ENCODE measurements at places on chromosomes 16 and 17.

DNA sequence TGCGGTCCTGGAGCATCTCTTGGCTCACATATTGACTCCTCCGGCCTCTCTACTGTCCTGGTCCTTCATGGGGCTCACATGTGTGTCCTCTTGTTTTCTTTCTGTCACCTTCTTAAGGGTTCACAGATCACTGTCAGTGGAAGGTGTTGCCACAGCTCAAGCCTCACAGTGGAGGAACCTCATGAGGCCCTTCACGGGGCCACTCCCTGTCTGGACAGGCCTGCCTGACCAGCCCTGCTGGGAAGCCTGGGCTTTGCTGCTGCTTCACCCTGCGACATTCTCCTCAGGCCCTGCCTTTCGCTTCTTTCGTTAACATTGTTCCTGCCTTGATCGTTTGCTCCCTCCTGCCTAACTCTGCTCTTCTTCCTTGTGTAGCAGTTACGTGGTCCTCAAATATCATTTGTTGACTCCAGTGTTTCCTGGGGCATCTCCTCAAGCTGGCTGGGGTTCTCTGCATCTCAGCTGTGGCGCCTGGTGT lies 55.9 kb downstream of the WDR45B start:
- no peak for DNase-seq

DNA sequence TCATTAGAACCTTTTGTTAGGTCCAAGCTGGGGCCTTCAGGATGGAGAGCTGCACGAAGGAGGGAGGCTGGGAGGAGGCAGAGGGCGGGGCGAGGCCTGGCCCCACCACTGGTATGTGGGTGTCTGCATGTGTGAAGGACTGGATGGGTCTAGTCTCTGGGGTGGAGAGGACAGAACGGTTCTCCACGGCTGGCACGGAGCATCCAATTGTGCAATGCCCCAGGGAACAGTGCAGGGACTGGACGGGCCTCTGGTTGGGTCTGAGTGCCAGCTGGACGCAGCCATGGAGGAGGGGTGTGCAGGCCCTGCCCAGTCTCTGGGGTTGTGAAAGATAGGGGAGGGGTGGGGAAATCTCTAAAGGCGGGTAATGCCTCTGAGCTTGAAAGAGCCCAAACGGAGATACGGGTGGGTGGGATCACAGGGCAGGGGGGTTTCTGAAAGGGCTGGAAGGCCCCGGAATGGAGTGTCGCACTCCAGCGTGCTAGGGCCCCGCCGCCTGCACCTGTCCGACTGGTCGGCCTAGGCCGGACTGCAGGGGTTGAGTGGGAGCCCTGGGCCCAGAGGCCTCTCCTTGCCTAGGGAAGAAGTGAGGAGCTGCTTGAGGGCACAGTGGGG lies 1.6 kb downstream of the PPL start:
- DNase-seq, result no peak

DNA sequence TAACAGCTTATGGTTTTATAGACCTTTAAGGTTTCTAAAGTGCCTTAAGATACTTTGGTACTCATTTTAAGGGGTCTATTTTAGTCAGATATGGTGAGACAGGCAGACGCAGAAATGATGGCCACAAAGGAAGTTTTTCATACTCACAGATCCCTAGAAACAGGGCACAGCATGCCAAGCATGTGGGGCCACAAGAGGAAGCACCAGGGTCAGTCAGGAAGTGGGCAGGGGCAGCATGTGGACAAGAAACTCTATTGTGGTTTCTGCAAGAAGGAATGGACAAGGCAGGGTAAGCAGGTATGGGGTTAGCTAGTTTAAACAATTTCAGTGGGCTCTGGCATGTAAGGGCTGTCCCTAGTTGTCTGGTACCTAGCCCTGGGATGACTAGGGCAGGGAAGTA lies 8.5 kb downstream of the EFCAB3 start:
- DNase-seq, result no peak

- no peak for DNase-seq
Observed at GRCh38 chr17:59848778-59849177, 44.0 kb downstream of the TUBD1 start.

DNA sequence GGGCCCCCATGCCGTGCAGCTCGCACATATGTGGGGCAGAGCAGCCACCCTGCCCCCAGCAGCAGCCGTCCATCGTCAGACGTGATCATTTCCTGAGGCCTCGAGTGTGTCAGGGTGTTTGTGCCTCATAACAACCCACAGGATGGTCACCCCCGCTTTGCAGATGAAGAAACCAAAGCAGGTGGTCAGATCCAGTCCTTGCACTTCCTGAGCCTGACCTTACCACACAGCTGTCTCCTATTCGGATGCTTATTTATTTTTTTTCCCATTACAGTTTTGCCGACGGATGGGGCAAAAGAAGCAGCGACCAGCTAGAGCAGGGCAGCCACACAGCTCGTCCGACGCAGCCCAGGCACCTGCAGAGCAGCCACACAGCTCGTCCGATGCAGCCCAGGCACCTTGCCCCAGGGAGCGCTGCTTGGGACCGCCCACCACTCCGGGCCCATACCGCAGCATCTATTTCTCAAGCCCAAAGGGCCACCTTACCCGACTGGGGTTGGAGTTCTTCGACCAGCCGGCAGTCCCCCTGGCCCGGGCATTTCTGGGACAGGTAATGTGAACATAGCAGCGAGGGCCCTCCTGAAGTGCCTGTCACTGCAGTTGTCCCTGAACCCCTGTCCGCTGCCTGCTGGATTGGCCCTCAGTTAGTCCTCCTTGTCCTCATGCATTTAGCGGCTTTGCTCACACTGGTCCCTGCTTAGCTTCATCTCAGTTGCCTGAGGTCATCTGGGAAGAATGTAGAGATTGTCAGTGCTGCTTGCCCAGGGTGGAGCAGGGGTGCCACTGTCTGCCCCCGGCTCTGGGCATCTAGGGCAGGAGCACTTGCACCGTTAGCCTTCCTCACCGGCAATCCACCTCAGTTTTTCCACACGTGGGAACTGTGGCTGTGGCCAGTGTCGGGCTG lies 1.4 kb downstream of the MPG start:
- no peak for DNase-seq

DNA sequence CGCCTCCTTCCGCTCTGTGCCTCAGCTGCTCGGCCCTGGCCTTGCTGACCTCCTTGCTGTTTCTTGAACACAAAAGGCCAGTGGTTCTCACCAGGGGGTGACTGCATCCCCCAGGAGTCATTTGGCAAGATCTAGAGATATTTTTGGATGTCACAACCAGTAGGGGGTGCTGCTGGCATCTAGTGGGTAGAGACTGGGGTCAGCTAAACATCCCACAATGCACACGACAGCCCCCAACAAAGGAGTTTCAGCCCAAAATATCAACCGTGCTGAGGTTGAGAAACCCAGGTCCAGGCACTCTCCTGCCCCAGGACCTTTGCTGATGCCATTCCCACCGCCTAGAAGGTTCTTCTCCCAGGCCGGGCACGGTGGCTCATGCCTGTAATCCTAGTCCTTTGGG lies 39.7 kb downstream of the ABCC6 start:
- no peak for DNase-seq

- DNase-seq, result no peak
Observed at GRCh38 chr16:46701615-46702014, 12.2 kb downstream of the ORC6 start.

DNA sequence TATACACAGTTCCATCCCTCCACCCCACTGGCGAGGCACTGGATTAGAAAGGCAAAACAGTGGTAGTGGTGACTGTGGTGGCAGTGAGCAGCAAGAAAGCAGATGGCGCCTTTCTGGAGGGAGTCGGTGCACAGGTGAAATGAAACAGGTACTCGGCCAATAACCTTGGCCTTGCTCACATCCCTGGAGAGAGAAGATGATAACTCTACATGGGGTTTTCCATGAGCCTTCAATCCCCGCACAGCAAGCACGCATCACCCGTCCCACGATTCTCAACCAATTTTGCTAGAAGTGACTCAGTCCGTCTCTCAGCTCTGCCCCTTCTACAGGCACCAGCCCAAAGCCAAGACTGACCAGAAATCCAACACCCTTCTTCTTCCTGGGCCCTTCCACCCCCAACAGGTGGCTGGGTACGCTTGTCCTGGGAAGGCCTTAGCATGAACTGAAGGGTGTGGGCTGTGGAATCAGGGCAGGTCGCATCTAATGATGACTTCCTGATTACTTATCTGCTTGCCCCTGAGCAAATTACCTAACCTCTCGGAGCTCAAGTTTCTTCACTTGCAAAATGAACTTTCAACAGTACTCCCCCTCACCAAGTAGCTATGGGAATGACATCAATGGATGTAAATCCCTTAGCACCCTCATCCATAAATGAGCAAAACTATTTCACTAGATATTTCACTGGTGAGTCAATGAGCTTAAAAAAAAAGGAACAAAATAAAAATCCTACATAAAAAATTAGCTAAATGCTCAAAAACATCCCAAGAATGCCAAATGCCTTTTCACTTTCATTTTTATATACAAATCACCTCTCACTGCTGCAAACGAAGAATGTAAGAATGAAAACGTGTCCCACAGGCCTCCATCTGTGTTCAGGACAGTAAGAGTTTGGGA lies 18.0 kb downstream of the XPO6 start:
- DNase-seq, result no peak

- no peak for DNase-seq
Observed at GRCh38 chr17:17343160-17343735, 40.1 kb downstream of the NT5M start.

DNA sequence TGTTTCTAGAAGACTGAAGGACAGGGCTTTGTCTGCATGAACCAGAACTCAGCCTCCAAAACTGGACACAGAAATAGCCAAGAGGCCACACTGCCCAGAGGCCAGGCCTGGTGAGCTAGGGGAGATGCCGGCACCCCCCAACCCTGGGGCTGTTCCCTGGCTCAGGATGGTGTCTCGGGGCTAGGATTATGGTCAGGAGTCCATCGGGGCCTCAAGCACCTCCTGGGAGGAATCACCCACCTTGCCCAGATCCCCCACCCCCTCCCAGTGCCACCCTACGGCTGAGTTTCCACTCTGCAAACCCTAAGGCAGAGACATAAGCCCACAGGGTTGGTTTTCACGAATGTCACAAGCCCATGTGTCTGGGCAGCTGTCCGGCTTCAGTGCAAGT lies 37.2 kb downstream of the SLC7A5 start:
- DNase-seq, result no peak

DNA sequence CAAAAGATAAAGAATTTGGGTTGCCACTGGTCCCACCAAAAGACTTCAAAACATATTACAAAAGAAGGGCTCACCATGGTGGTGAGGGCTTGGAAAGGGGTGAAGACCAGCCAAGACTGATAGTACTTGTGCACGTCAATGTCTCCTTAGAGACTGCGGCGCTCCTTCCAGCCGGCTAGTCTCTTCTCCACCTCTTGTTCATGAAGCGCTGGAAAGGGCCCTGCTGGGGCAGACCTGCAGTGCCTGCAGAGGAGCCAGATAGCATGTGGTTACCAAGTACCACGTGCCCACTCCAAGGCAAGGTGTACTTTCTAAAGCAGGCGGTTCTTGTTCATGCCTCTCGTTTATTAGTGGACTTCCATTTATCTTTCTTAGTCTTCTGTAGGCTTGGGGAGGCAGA lies 92.7 kb upstream of the FAM20A start:
- DNase-seq, result no peak

DNA sequence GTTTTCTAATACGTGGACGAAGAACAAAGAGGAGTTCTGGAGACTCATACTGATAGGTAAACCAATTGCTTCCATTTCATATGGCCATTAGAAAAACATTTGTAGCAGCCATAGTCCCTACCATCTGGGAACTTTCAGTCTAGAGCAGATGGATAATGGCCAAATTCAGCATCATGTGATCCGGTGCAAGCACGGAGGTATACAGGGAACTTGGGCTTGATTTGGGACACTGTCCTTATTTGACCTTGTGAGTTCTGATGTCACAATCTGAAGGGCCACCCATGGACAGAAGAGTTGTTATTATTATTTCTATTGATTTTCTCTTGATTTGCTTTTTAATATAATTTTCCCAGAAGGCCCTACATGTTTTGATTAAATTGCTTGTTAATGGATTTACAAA lies 154.6 kb upstream of the ZNF267 start:
- no peak for DNase-seq

DNA sequence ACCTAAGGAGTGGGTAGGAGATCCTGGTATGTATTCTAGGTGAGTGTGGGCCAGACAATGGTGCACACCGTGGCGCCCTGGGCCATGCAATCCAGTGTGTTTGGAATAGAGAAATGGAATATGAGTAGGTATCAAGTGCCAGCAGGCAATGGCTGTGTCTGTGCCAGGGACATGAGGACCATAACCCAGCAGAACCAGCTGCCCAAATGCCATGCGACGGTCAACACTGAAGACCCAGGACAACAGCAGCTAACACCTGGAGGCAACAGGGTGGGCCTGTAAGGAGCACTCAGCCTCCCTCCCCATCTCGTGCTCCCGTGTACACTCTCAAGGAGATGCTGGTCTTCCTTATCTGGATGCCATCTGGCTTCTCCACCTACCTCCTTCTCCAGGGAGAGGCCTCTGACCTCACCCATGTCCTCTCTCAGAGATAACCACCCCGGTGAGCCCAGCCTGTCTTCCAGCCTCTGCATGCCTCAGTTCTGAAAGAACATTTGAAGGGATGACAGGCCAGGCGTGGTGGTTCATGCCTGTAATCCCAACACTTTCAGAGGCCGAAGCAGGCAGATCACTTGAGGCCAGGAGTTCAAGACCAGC lies 750 bp upstream of the GSDMB start:
- no peak for DNase-seq

DNA sequence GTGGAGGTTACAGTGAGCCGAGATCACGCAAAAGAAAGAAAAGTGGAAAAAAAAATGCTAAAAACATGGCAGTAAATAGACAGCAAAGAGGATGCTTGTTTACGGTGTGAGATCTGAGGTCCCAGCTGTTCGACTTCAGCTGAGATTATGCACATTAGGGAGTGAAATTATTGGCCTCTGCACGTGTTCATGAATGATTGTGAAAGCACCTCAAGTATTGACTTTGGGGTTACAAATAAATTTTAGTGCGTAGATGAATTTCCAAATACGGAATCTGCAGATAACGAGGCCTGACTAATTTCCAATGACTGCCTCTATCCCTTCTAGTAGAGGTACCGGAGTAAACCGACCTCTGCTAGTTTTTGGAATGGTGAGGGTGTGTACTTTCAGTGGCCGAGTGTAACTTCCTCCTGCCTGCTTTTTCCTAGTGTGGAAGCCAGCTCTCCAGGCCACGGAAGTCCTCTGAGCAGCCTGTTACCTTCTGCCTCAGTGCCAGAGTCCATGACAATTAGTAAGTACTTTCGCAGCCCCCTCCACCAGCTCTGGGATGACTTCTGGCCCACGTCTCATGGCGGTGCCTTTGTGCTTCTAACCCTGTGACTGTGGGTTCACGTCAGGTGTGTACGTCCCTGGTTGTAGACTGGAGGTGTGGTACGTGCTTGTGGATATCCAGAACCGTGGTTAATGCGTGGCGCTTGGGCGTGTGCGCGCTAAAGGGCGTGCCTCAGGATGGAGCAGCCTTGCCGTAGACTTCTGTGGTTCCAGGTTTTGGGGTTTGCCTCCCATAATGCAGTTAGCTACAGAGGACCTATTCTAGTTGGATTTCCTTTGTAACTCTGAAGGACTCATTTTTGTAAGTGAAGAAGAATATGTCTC lies 102.1 kb downstream of the SNX29 start:
- no peak for DNase-seq

- DNase-seq, result no peak
Observed at GRCh38 chr17:27217631-27218030, 76.3 kb upstream of the WSB1 start.
